ENCODE measurements at places on chromosomes 6 and 20.

GRCh38 chr6:33996120-33996475, 149.8 kb downstream of the GRM4 start:
- no peaks in the 10 kb centered on the region for H3K4me1 ChIP-seq
- no peak for DNase-seq
- H3K27me3 ChIP-seq, result no peaks in the 10 kb centered on the region
- H3K36me3 ChIP-seq, result no peaks in the 10 kb centered on the region
- H3K27ac ChIP-seq, result no peak overlapping the region

- H3K27ac ChIP-seq, result no peak overlapping the region
- DNase-seq, result no peak
- no peaks in the 10 kb centered on the region for H3K27me3 ChIP-seq
- no peaks in the 10 kb centered on the region for H3K36me3 ChIP-seq
- no peak overlapping the region for H3K4me3 ChIP-seq
Measured at GRCh38 chr6:86938814-86939213, 1.5 kb downstream of the HTR1E start.

DNA sequence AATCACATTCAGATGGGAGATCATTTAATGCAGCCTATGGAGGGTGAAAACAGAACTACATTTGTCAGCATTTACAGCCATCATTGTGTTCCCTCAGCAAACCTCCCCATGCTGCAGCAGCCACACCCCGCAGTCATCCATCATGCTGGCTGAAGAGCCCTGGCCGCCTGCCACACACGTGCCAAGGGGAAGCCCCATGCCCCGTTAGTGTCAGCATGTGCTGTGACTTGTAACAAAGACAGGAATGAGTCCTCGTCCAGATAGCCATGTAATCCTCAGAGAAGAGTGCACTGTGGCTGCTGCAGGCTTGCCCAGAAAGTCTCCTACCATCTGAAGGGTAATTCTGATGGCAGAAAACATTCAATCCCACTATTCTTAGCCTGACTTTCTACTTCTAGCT, 1097.8 kb downstream of the KIF16B start:
- H3K4me3 ChIP-seq, result no peak overlapping the region
- H3K27me3 ChIP-seq, result no peaks in the 10 kb centered on the region
- peak; percentile 22 for DNase-seq
- H3K36me3 ChIP-seq, result no peaks in the 10 kb centered on the region

DNA sequence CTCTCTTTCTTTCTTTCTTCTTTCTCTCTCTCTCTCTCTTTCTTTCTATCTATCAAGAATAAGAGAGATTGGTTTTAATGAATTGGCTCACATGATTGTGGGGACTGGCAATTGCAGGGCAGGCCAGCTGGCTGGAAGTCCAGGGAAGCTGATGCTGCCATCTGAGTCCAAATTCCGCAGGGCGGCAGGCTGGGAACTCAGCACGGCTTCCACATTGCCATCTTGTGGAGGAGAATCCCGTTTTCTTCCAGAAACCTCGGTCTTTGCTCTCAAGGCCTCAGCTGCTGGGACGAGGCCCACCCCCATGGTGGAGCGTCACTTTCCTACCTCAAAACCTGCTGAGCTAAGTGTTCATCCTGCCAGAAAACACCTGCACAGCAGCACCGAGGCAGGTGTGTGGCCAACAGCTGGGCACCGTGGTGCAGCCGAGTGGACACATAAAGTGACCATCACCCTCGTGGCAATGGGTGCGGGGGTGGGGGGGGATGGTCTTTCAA, 58.8 kb upstream of the SLCO4A1 start:
- peaks cover 13% of the 10 kb centered on the region for H3K27me3 ChIP-seq
- H3K4me1 ChIP-seq, result no peaks in the 10 kb centered on the region
- H3K4me3 ChIP-seq, result no peak overlapping the region

GRCh38 chr20:25082498-25082873, 545 bp upstream of the VSX1 start:
- H3K36me3 ChIP-seq, result no peaks in the 10 kb centered on the region
- H3K4me1 ChIP-seq, result no peaks in the 10 kb centered on the region
- no peak for DNase-seq

GRCh38 chr6:115120391-115120790, 777.6 kb upstream of the HS3ST5 start:
- no peaks in the 10 kb centered on the region for H3K27me3 ChIP-seq
- no peaks in the 10 kb centered on the region for H3K36me3 ChIP-seq
- no peak overlapping the region for H3K27ac ChIP-seq
- DNase-seq, result no peak
- no peak overlapping the region for H3K4me3 ChIP-seq
- no peaks in the 10 kb centered on the region for H3K4me1 ChIP-seq

GRCh38 chr6:108650781-108651180, 90.1 kb downstream of the FOXO3 start:
- H3K4me1 ChIP-seq, result peaks cover 81% of the 10 kb centered on the region
- H3K27me3 ChIP-seq, result no peaks in the 10 kb centered on the region
- H3K27ac ChIP-seq, result no peak overlapping the region
- no peak for DNase-seq

DNA sequence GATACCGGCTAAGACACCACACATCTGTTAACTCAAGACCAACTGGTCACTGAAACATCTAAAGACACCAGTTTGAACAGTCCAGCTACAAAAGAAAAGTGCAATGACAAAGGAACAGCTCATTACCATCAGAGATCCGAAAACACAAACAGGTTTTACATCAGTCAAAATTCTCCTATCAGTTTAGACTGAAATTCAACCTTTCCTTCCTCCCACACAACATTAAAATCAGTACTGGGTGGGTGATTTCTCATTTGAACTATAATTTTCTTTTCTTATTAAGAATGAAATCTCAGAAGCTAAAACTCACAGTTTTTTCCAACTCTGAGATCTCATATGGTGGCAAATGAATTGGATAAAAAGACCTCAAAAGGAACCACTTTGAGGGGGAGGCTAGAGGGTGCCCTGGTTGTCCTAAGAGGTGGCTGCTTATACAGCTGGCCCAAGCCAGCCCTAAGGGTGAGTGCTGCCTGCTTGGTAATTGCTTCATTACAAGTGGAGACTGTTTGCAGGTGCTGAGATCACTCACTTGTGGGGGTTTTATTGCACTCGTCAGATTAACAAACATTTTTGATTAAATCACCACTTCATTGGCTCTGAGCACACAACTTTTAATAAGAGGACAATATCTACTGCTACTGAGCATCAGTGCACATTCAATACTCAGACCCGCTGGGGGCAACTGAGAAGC, 4.3 kb downstream of the CCDC167 start:
- no peaks in the 10 kb centered on the region for H3K36me3 ChIP-seq
- H3K27me3 ChIP-seq, result no peaks in the 10 kb centered on the region
- H3K4me1 ChIP-seq, result peaks cover 19% of the 10 kb centered on the region
- H3K4me3 ChIP-seq, result no peak overlapping the region
- no peak overlapping the region for H3K27ac ChIP-seq
- DNase-seq, result no peak

DNA sequence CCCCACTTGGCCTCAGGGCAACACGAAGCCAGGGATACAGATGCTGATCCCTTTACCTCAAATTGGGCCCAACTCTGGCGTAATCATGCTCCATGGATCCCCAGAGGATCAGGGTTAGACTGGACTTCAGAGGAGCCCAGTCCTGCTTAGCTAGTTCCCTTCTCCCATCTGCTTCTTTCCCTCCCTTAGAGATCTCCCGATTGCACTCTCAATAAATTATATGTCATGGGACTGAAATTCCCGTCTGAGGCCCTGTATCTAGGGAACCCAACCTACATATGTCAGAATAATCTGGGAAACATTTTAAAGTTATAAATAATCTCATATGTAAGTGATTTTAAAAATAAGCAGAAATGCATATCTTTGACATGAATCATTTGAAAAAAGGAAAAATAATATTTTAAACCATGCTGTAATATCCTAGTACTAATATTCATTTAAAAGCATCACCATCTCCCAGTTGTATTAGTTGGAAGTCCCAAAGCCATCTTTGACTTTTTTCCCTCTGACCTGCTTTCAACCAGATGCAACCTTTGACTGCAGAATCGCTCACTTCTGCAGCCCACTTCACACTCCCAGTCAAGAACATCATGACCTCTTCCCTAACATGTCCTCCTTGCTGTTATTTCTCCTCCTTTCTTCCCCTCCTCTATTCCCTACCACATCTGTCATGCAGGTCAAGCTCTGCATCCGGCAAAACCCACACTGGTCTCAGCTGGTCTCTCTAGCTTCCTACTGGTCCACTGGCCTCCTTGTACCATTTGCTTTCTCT, 393.6 kb downstream of the BTBD3 start:
- no peak for DNase-seq
- H3K27me3 ChIP-seq, result no peaks in the 10 kb centered on the region
- no peaks in the 10 kb centered on the region for H3K36me3 ChIP-seq
- no peak overlapping the region for H3K4me3 ChIP-seq
- H3K4me1 ChIP-seq, result no peaks in the 10 kb centered on the region

DNA sequence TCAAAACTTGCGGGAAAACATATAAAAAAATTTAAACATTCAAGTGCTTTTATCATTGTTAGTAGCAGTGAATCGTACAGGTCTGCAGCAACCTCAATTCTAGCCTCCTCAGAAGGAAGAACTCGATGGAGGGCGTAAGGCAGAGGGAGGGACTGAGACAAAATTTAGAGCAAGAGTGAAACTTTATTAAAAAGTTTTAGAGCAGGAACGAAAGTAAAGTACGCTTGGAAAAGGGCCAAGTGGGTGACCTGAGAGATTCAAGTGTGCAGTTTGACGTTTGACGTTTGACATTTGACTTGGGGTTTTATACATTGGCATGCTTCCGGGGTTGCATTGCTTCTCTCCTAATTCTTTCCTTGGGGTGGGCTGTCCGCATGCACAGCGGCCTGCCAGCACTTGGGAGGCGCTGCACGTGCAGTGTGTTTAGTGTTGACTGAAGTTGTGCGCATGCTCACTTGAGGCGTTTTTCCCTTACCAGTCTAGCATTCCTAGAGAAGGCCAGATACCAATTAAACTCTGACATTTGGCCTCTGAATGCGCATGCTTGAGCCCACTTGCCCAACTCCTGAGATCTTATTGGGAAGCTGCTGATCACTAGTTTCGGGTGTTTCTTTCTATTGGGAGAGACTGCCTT, 82.6 kb downstream of the TBX18 start:
- no peaks in the 10 kb centered on the region for H3K36me3 ChIP-seq
- H3K4me1 ChIP-seq, result no peaks in the 10 kb centered on the region
- no peak overlapping the region for H3K4me3 ChIP-seq
- no peaks in the 10 kb centered on the region for H3K27me3 ChIP-seq
- H3K27ac ChIP-seq, result no peak overlapping the region
- no peak for DNase-seq

DNA sequence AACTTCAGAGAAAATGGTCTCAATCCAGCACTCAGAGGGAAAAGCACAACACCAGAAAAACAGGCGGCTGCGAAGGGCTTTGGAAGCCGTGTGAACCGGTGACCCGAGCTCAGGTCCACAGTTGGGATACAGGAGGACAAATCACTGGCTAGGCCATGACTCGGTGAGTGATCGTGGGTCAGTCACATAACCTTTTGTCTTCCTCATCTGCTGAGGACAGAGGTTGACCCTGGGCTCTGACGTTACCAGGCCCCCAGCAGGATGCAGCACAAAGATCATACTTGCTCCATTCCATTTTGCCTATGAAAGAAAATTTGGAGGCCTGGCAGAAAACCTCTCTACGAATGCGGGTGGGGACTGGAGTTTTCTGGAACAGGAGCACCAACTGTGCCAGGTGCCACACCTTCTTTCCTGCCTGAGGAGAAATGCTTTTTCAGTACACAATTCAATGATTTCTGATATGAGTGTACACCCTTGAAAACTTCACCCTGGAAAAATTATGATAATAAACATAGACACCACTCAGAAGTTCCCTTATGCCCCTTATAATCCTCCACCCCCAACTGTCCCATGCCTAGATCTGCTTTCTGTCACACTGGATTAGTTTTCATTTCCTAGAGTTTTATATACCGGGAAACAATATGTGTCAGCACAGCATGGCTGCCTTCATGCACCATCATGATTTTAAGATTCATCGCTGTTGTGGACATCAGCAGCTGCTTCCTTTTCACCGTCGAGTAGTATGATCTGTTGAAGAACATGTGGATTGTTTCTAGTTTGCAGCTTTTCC, 85.3 kb upstream of the RALGAPA2 start:
- H3K36me3 ChIP-seq, result no peaks in the 10 kb centered on the region
- no peak overlapping the region for H3K27ac ChIP-seq
- H3K4me3 ChIP-seq, result no peak overlapping the region
- no peak for DNase-seq
- no peaks in the 10 kb centered on the region for H3K4me1 ChIP-seq

- DNase-seq, result no peak
- no peak overlapping the region for H3K4me3 ChIP-seq
- H3K4me1 ChIP-seq, result peaks cover 20% of the 10 kb centered on the region
- H3K27ac ChIP-seq, result no peak overlapping the region
Measured at GRCh38 chr6:16769986-16770376, 8.7 kb upstream of the ATXN1 start.

DNA sequence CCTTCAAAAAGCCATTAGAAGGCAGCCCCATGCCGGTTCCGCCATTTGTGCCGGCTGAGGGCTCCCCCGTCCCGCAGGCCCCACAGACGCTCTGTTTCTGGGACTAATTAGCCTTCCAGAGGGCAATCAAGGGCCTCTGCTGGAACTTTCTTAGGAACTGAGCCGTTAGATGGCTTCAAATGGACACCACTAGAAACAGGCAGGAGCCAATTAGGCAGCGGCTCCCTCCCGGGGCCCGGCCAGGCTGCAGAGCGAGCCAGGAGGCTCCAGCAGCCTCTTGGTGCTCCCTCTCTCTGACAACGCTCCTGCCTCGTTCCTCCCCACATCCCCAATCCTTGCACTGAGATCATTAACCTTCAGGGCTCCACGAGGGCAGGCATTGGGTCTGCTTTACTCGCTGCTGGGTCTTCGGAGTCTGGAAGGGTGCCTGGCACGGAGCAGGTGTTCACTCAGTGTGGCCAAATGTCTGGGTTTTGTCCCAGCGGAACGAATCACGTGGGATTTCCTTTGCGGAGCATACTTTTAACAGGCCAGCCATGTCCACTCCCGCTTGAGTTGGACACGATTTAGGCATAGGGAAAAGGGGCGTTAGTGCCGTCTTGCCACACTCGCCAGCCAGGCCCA, 98.3 kb downstream of the TMEM242 start:
- no peaks in the 10 kb centered on the region for H3K36me3 ChIP-seq
- DNase-seq, result no peak
- no peak overlapping the region for H3K4me3 ChIP-seq

DNA sequence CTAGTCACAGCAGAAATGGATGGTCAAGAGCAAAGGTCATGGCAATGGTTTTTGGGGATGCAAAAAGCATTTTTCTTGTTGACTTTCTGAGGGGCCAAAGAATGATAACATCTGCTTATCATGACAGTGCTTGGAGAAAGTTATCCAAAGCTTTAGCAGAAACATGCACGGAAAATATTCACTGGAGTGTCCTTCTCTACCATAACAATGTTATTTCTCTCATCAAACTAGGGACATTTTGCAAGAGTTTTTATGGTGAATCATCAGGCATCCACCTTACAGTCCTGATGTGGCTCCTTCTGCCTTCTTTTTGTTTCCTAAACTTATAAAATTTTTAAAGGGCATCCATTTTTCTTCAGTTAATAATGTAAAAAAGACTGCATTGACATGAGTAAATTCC, 302.3 kb downstream of the HIVEP2 start:
- H3K27me3 ChIP-seq, result no peaks in the 10 kb centered on the region
- no peaks in the 10 kb centered on the region for H3K4me1 ChIP-seq
- no peak for DNase-seq
- H3K27ac ChIP-seq, result no peak overlapping the region

All from lung (tissue), 17 donors.